Gastrocnemius medialis (tissue), 4 donors: ENCODE measurements at places on chromosomes 4 and X. TPM values are rescaled to one million over a fixed set of nuclear protein-coding genes. Genes with fewer than 3 reads are reported as not detected.

WAS gene
- total RNA-seq = 1.8 TPM

ATP2B3 gene
- total RNA-seq = not detected

USP27X gene
- total RNA-seq = 1.5 TPM

UGT2B11 gene
- not detected for total RNA-seq

LEF1 gene
- not detected for total RNA-seq

DDIT4L gene
- 90.1 TPM for total RNA-seq

GABRG1 gene
- total RNA-seq = not detected

XAGE1B gene
- total RNA-seq = not detected

MAGEA4 gene
- not detected for total RNA-seq

FBXW7 gene
- 40.8 TPM for total RNA-seq

ARHGEF6 gene
- 25.2 TPM for total RNA-seq

ZBED1 gene
- 191 TPM for total RNA-seq

NRK gene
- not detected for total RNA-seq

ARR3 gene
- not detected for total RNA-seq

ARL9 gene
- not detected for total RNA-seq

TMEM31 gene
- total RNA-seq = not detected

GIMD1 gene
- not detected for total RNA-seq

GPR143 gene
- not detected for total RNA-seq

AKAP4 gene
- not detected for total RNA-seq

EGF gene
- total RNA-seq = 22.5 TPM

CEP44 gene
- total RNA-seq = 3.1 TPM

ARHGAP24 gene
- 7.8 TPM for total RNA-seq

ADGRG2 gene
- not detected for total RNA-seq

ADH1C gene
- total RNA-seq = 30.6 TPM

TLR6 gene
- total RNA-seq = 0.41 TPM

DACH2 gene
- not detected for total RNA-seq

PF4V1 gene
- not detected for total RNA-seq

DGAT2L6 gene
- total RNA-seq = not detected

PCDH19 gene
- 0.67 TPM for total RNA-seq

TMPRSS11E gene
- not detected for total RNA-seq

STK32B gene
- 0.49 TPM for total RNA-seq

SPATA18 gene
- total RNA-seq = 1.6 TPM

SPRY1 gene
- total RNA-seq = 34.7 TPM
